ENCODE measurements at places on chromosomes 2 and 18. TPM values are rescaled to one million over a fixed set of nuclear protein-coding genes. Genes with fewer than 3 reads are reported as not detected.

Gene GPBAR1
- 0.94 TPM for total RNA-seq

Gene PNKD
- 56.3 TPM for total RNA-seq

Gene CENPA
- 0.31 TPM for total RNA-seq

Gene HTR2B
- total RNA-seq, result 1.2 TPM

Gene MYO7B
- total RNA-seq, result 0.62 TPM

Gene VWA3B
- total RNA-seq, result 0.80 TPM

Gene FBLN7
- 2.3 TPM for total RNA-seq

Gene CXCR2
- total RNA-seq, result 9.1 TPM

Gene IMMT
- 60.0 TPM for total RNA-seq

Gene TXNDC2
- total RNA-seq, result not detected

Gene PROKR1
- 0.18 TPM for total RNA-seq

Gene SPIRE1
- total RNA-seq, result 94.3 TPM

Gene EVX2
- not detected for total RNA-seq

Gene GALR1
- total RNA-seq, result 0.13 TPM

All from sciatic nerve (tissue), 2 donors.